ENCODE measurements at places on chromosomes 6 and 20. TPM values are rescaled to one million over a fixed set of nuclear protein-coding genes. Genes with fewer than 3 reads are reported as not detected.
A peak's percentile ranks its signal among the peaks of the same experiment; 100 is the strongest.

GRCh38 chr20:2178318-2179232 lies 76.9 kb downstream of the STK35 start:
- no peak for DNase-seq
- H3K27ac ChIP-seq = no peak overlapping the region
- H3K36me3 ChIP-seq = no peaks in the 10 kb centered on the region
- H3K4me3 ChIP-seq = no peak overlapping the region
- no peaks in the 10 kb centered on the region for H3K27me3 ChIP-seq
- H3K4me1 ChIP-seq = no peaks in the 10 kb centered on the region

DNA sequence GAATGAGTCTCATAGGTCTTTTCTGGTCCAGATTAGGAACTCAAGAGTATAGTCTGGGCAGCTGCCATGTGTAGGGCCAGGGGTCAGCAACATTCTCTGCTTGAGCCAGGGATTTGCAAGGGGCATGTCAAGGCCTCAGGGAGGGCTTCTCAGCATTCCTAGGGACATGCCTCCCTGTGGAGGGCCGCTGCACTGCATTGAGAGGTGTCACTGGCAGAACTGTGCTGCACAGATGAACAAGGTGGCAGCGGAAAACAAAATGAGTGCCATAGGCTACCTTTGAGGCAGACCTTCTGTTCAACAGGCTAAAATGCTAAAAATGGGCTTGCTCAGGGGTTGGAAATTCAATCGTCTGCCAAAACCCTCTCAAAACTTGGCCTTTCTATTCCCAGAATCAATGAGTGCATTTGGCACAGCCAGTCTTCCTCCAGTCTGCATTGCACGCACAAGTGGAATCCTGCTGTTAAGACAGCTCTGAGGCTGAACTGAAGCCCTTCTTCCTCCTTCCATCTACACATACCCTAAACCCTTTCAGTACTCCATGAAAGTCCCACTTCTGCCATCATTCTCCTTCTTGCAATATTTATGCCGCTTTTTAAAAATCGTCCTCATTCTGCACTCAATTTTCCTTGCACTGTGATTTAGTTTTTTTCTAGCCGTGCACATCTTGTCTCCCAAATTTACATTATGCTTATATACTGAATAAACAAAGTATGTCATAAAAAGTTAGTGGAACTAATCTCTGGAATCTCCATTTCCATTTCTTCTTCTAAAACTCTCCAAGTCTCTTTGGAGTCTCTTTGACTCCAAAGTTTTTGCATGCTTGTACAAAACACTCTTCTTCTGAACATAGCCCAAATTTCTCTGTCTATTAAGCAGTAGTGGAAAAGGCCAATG lies 51.7 kb downstream of the SLC26A8 start:
- H3K4me3 ChIP-seq = no peak overlapping the region
- H3K27ac ChIP-seq = no peak overlapping the region
- H3K27me3 ChIP-seq = no peaks in the 10 kb centered on the region
- no peak for DNase-seq
- no peaks in the 10 kb centered on the region for H3K4me1 ChIP-seq
- H3K36me3 ChIP-seq = no peaks in the 10 kb centered on the region

GRCh38 chr6:37011656-37012378 lies 6.4 kb downstream of the FGD2 start:
- H3K4me1 ChIP-seq = peaks cover 20% of the 10 kb centered on the region
- H3K36me3 ChIP-seq = peaks cover 7% of the 10 kb centered on the region
- H3K27me3 ChIP-seq = no peaks in the 10 kb centered on the region
- H3K27ac ChIP-seq = no peak overlapping the region
- DNase-seq = no peak

- no peak for DNase-seq
- H3K4me3 ChIP-seq = no peak overlapping the region
- H3K4me1 ChIP-seq = peaks cover 3% of the 10 kb centered on the region
- no peaks in the 10 kb centered on the region for H3K36me3 ChIP-seq
- no peaks in the 10 kb centered on the region for H3K27me3 ChIP-seq
These were observed 5.9 kb downstream of the SLC2A10 start for GRCh38 chr20:46715292-46715756.

The TAAR2 gene
- not detected for total RNA-seq

- H3K4me3 ChIP-seq = no peak overlapping the region
- peaks cover 4% of the 10 kb centered on the region for H3K4me1 ChIP-seq
- H3K27ac ChIP-seq = no peak overlapping the region
- no peak for DNase-seq
- no peaks in the 10 kb centered on the region for H3K36me3 ChIP-seq
These were observed 49.2 kb downstream of the KHDC1L start for GRCh38 chr6:73176057-73176456.

- peak within 1 kb of the TSS; percentile 24 for H3K4me3 ChIP-seq
- DNase-seq = peak; percentile 43
- peaks cover 36% of the 10 kb centered on the region for H3K27me3 ChIP-seq
- no peak within 1 kb of the TSS for H3K27ac ChIP-seq
These were observed at the start of gene ARFGEF3 for GRCh38 chr6:138161338-138162110. Gene ARFGEF3 (plus strand): TSS chr6:138161939. CDS start chr6:138162087, 148 bp downstream.

The SAMHD1 gene
- total RNA-seq = 237 TPM

DNA sequence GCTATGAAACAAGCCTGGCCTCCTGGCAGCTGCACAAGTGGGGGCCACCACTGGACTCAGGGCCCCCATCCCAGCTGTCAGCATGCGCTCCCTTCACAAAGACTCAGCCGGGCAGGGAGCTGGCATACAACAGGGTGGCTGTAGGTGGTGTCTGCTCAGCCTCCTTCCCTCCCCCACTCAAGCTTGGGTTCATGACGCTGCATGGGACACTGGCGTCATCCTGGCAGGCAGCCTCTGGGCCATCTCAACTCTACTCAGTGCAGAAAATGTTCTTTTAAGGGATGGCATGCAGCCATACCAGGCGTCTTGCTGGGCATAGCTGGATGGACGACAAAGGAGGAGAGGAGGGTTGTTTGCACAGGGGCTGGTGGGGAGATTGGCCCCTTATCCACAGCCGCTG lies 30.5 kb downstream of the SAYSD1 start:
- peaks cover 10% of the 10 kb centered on the region for H3K4me1 ChIP-seq
- H3K4me3 ChIP-seq = no peak overlapping the region
- no peaks in the 10 kb centered on the region for H3K36me3 ChIP-seq
- DNase-seq = no peak
- no peak overlapping the region for H3K27ac ChIP-seq

- no peak for DNase-seq
- H3K4me3 ChIP-seq = no peak overlapping the region
- H3K36me3 ChIP-seq = no peaks in the 10 kb centered on the region
- H3K27me3 ChIP-seq = no peaks in the 10 kb centered on the region
These were observed 62.7 kb downstream of the MEI4 start for GRCh38 chr6:77715588-77715987.

DNA sequence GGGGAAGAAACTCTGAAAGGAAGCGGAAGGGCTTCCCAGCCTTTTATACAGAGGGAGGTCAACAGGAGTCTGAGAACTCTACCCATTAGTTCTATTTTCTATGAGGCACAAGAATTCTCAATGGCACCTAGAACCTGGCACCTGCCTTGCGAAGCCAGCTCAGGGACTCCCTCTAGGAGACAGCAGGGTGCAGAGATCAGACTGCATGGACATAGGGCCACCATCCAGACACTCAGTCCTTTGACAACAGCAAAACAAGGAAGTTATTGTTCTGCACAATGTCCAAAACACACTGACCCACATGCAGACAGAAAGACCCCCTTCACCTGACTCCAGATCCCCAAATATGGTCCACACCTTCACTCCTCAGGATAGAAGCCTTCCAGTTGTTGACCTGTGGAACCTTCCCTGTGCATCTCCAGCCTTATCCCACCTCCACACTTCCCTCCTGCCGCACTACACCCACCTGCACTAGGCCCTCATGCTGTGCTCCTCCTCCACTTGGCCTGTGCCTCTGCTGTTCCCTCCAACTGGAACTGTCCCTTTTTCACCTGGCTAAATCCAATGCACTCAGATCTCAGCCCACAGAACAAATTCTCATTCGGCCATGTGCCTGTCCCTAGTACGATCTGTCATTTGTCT lies 27.8 kb downstream of the ACSS1 start:
- H3K27me3 ChIP-seq = no peaks in the 10 kb centered on the region
- no peak overlapping the region for H3K27ac ChIP-seq
- H3K4me3 ChIP-seq = no peak overlapping the region
- peaks cover 26% of the 10 kb centered on the region for H3K36me3 ChIP-seq
- H3K4me1 ChIP-seq = peaks cover under 1% of the 10 kb centered on the region
- no peak for DNase-seq

DNA sequence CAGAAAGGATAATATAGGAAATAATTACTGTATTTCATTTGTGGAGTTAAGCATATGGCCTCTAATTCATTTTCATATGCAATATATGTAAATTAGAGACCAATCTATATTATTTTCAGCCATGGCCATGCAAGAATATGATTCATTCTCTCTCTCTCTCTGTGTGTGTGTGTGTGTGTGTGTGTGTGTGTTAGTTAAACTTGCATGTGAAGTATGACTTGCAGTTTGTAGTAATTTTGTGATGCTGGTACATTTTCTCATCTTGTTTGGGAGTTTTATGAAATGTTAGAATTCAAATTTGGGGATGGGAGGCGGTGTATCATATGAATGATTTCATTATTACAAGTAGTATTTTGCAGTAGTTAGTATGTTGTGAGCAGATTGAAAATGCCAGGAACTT lies 74.8 kb downstream of the JARID2 start:
- no peaks in the 10 kb centered on the region for H3K27me3 ChIP-seq
- no peak overlapping the region for H3K4me3 ChIP-seq
- H3K27ac ChIP-seq = no peak overlapping the region
- DNase-seq = no peak

- H3K4me3 ChIP-seq = no peak overlapping the region
- H3K27ac ChIP-seq = no peak overlapping the region
- no peaks in the 10 kb centered on the region for H3K4me1 ChIP-seq
- DNase-seq = no peak
- H3K36me3 ChIP-seq = no peaks in the 10 kb centered on the region
These were observed 96.4 kb downstream of the TBC1D32 start for GRCh38 chr6:121237859-121238258.

The SULF2 gene
- total RNA-seq = 8.1 TPM

DNA sequence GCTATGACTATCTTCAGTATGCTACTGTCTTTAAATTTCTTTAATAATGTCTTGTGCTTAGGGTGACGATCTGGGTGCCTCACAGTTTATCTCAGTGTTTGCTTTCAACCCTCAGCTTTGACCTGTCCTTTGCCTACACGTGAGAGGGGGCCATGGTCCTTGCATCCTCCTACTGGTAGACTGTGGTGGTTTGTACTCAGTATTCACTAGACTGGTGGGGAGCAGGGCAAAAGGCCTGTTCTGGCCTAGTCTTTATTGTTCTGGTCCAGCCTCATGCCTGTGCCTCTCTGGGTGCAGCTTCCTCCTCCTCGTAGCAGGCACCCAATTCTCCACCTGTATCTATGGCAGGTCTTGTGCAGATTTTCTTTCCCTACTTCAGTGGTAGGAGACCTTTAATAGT lies 354.9 kb downstream of the CD109 start:
- H3K36me3 ChIP-seq = no peaks in the 10 kb centered on the region
- H3K27me3 ChIP-seq = no peaks in the 10 kb centered on the region
- no peak overlapping the region for H3K27ac ChIP-seq
- DNase-seq = no peak

The CCN6 gene
- not detected for total RNA-seq

DNA sequence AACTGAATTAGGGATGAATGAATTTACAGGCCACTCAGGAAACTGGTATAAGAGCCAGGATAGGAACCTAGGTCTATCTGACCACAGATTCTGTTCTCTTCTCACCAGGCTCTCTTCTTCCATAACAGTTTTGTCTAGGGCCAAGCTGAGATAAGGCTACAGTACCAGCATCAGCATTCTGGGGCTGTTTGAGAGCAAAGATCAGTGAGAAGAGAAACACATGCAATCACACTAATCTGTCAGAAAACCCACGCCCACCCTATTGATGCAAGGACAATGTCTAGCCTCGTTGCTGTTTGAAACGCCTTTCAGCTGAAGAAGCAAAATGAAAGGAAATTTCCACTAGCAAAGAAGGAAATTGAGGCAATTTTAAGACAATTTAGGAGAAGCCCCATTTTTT lies 137.7 kb downstream of the LCA5 start:
- no peaks in the 10 kb centered on the region for H3K27me3 ChIP-seq
- DNase-seq = no peak
- no peaks in the 10 kb centered on the region for H3K4me1 ChIP-seq
- H3K27ac ChIP-seq = no peak overlapping the region
- H3K4me3 ChIP-seq = no peak overlapping the region
- H3K36me3 ChIP-seq = no peaks in the 10 kb centered on the region

DNA sequence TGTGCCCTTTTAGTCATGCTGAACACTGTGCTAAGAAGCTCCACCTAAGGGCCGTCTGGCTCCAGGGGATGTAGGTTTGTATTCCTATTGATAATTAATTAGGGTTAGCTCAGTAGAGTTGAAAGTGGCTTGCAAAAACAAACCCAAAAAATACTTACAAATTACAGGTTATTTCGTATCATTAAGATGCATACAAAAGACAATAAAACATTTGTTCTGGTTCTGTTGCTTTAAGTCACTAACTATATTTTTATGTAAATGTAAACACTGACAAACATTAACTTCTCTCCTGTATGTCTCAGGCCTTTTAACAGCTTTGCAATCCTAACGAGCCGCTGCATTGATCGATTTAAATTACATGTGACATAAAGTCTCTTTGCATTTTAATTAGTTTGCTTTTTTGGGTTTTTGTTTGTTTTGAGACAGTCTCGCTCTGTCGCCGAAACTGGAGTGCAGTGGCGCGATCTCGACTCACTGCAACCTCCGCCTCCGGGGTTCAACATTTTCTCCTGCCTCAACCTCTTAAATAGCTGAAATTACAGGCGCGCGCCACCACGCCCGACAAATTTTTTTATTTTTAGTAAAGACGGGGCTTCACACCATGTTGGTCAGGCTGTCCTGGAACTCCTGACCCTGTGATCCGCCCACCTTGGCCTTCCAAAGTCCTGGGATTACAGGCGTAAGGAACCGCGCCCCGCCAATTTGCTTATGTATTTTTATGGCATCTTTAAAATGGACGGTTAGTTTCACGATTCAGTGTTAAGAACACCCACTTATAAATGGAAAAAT lies 110.9 kb downstream of the HFE start:
- no peaks in the 10 kb centered on the region for H3K36me3 ChIP-seq
- DNase-seq = peak; percentile 59
- H3K4me1 ChIP-seq = peaks cover 26% of the 10 kb centered on the region
- H3K27ac ChIP-seq = peak overlapping the region; percentile 94
- H3K4me3 ChIP-seq = peak overlapping the region; percentile 92

Measured in natural killer cell (primary cell).